Natural killer cell treated with Interleukin-12 subunit alpha and Interleukin-12 subunit beta and Interleukin-15 and Interleukin-18, amount 100 ng/mL, for 72 hours (primary cell): ENCODE measurements at places on chromosomes 1 and 21.

DNA sequence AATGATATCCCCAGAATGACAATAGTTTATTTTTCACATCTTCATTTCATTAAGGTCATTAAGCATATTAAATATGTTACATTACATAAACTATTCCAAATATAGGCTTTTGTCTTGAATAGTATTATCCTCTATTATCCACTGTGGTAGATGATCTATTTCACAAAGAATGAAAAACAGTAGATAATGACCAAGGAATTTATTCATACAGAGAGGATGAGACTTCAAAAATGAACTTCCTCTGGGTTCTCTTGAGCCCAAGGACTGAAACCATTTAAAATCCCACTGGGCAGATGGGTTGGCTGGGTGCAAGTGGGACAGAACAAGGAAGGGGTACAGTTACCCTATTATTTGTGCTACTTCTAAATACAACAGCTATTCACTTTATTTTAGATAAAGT is 33.0 kb downstream of the PTPN14 start:
- no peak for DNase-seq

- DNase-seq: peak; percentile 66
Measured at GRCh38 chr1:235513495-235514366, 9.5 kb upstream of the B3GALNT2 start.

- no peak for DNase-seq
Measured at GRCh38 chr1:13889495-13889894, 189.5 kb downstream of the PRDM2 start.

DNA sequence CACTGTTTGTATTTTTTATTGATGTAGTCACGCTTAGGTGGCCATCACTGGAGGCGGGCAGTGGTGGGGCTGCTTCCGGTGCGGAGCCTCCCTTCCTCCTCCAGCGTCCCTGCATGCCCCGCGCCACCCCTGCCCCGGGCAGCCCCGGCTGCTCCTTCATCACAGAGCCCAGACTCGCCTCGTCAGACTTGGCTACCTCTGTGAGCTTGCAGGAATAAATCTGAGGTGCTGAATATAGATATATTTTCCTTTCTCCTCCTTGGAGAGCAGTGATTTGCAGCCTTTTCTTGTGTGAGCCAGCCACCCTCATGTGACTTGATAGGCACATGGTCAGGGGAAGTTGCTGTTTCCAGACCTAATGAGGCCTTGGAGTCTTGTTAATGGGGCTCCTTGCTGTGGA is 412.7 kb upstream of the VAMP3 start:
- DNase-seq: no peak

- no peak for DNase-seq
Measured at GRCh38 chr1:237219751-237220642, 178.0 kb downstream of the RYR2 start.

DNA sequence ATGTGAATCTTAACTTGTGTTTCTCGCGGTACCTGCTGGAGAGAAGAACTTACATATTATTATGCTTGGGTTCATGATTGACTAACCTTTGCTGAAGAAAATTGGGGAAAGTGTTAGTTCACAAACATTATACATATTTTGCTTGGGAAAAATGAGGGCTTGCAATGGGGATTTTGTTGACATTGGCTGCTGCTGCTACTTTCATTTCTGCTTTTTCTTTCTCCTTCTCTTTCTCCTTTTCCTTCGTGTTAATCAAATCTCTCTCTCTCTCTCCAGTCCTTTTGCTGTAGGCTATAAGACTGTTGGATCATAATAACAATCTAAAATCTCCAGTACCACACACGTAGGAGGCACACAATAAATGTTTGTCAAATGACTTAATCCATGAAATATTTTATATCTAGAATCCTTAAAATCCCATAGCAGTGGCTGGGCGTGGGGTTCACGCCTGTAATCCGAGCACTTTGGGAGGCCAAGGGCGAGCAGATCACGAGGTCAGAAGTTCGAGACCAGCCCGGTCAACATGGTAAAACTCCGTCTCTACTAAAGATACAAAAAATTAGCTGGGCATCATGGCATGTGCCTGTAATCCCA is 23.0 kb downstream of the IRF2BP2 start:
- DNase-seq: no peak

DNA sequence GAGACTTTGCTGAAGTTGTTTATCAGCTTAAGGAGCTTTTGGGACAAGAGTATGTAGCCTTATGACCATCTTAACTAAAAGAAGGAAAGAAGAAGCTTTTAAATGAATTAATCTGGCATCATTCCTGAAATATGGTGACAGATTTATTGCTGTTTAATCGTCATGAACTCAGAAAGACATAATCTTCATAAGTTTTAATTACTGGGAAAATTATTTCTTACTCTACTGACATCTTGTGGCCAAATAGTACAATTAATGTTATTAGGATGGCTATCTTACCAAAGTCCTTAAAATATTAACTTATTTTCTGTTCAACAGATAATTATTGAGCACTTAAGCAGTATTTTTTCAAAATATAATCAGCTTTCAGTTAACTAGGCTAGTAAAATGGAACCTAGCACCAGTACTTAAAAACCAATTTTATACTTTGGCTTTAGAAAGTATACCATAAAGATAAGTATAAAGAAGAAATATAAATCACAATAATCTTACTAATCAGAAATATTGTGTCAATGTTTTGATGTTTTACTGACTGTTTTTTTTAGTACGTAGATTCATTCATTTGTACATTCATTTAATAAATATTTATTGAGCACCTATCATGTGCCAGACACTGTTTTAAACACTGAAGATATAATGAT is 34.7 kb upstream of the GPR25 start:
- no peak for DNase-seq

DNA sequence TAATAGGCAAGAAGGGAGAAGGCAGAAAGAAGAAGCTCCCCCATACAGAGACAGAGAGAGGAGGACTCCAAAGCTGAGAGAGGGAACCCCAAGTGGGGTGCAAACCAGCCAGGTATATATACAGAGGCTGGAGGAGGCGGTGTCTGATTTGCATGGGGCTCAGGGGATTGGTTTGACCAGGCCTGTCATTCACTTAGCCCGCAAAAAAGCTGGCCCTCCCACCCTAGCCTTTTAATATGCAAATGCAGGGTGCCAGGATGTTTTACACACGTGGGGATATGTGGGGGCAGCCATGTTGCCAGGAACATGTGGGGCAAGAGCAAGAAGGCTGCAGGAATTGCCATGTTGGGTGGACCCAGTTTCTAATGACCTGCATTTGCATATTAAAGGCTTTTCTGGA is 37.0 kb upstream of the TENT5B start:
- no peak for DNase-seq
